Progenitor cell of endocrine pancreas (in vitro differentiated cells): ENCODE measurements at places on chromosomes 2 and 18.

DNA sequence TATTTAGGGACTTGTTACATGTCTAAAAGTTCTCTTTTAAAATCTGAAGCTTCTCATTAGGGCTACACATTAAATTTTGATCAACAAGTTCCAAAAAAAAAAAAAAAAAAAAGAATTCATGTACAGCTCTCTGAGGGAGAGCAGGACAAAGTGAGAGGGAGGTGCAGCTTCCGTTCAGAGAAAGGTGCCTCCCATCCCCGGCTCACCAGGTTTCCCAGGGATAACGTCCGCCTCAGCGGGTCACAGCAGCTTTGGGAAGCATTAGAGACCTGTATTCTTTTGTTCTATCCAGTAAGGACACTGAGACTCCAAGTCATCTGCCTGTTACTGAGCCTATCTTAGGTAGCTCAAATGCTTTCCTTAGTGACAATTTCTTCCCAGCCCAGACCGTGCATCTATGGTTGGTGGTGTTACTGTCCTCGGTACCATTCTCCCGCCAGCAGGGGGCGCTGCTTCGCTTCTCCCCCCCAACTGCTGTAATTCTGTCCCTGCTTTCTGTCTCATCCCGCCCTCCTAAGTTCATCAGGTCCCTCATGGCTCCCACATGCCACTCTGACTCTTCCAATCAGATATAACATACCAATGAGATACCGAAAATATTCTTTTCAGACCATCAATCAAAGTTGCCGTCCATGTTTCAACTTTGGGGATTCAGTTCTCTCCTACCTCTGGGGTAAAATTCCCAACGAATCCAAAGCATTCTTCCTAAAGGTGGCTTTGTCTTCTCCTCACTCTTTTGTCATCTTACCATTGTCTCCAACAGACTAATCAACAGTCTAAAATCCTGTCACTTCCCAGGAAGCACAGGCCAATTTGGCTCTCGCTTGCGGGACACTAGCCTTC lies 466.5 kb downstream of the METTL4 start:
- H3K36me3 ChIP-seq: no peaks in the 10 kb centered on the region
- no peak overlapping the region for H3K4me3 ChIP-seq

DNA sequence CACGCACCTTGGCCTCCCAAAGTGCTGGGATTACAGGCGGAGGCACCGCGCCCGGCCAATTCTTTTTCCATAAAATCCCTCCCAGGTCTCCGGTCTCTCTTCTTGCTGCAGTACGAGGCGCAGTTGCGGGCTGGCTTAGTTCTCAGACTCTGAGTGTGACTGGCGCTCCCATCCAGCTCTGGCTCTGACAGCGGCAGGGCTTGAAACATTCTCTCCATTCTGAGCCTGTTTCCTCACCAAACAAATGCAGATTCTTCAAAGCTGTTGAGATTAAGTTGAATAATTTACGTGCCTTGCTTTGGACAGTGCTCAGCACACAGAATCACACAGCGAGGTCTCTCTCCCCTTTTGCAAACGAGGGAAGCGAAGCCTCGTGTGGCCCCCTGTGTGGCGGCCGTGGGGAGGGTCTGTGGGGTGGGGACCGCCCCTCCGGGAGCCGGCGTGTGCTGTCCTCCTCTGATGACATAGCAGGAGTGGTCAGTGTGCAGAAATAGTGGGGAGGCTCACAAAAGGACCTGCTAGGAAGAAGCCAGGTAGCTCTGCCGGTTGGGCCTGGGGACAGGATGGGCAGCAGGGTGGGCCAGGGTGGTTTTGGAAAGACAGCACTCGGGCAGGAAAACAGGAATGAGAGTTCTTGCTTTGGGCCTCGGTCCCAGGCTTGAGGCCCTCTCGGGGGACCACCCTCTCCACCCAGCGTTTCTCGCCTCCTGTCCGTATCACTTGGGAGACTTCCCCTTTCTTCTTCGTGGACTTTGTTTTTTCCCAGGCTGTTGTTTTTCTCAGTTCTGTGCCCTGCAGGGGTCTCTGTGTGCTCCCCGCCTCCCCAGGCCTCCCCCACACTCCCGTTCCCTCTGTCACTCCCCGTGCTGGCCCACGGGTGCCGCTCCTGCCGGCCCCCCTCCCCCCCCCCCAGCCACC lies 75.0 kb downstream of the KCNG2 start:
- no peaks in the 10 kb centered on the region for H3K4me1 ChIP-seq
- no peak overlapping the region for H3K4me3 ChIP-seq
- peaks cover 9% of the 10 kb centered on the region for H3K27me3 ChIP-seq

GRCh38 chr18:48422947-48423378 lies 13.8 kb upstream of the ZBTB7C start:
- peaks cover 1% of the 10 kb centered on the region for H3K4me1 ChIP-seq
- no peak for DNase-seq
- H3K27ac ChIP-seq: no peak overlapping the region
- no peak overlapping the region for H3K4me3 ChIP-seq
- H3K27me3 ChIP-seq: peaks cover 68% of the 10 kb centered on the region
- no peaks in the 10 kb centered on the region for H3K36me3 ChIP-seq

DNA sequence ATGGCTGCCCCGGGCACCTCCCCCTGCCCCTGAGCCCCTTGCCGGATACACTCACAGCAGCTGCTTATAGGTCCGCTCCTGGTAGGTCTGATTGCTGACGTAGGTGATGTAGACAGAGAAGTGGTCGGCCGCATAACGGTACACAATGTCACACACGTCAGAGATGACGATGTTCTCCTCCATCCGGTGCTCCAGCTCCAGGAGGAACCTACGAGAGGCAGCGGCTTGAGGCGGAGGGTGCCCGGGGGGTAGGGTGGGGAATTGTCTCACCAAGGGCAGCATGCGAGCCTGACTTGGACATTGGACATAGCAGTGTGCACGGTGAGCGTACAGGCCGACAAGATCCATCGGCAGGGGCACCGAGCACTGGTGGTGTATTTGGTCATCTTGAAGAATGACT lies 22.8 kb downstream of the SNORC start:
- H3K27ac ChIP-seq: no peak overlapping the region
- no peaks in the 10 kb centered on the region for H3K36me3 ChIP-seq
- no peak for DNase-seq
- no peak overlapping the region for H3K4me3 ChIP-seq

GRCh38 chr2:145755019-145755837 lies 1235.3 kb upstream of the ZEB2 start:
- no peaks in the 10 kb centered on the region for H3K36me3 ChIP-seq
- no peak for DNase-seq
- no peak overlapping the region for H3K4me3 ChIP-seq
- no peaks in the 10 kb centered on the region for H3K27me3 ChIP-seq

GRCh38 chr2:227082286-227082685 lies 81.7 kb downstream of the COL4A4 start:
- DNase-seq: no peak
- H3K27me3 ChIP-seq: no peaks in the 10 kb centered on the region
- no peaks in the 10 kb centered on the region for H3K36me3 ChIP-seq
- H3K4me1 ChIP-seq: peaks cover 6% of the 10 kb centered on the region
